ENCODE measurements at places on chromosomes 5 and 9. TPM values are rescaled to one million over a fixed set of nuclear protein-coding genes. Genes with fewer than 3 reads are reported as not detected.

DNA sequence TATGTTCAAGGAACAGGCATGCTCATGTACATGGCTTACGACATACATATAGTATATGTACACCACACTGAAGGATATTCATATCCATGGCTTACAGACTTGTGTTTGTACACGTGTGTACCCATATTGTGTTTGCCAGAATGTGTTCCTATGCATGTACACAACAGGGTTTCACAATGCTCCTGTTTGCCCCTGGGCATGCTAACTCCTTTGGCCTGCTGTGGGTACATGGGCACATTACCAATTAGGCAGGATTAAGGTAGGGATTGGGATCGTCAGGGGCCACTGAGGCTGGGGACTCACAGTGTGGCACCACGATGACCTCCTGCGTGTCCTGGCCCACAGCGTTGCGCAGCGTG lies 26.2 kb downstream of the PDGFRB start:
- no peak for DNase-seq

DNA sequence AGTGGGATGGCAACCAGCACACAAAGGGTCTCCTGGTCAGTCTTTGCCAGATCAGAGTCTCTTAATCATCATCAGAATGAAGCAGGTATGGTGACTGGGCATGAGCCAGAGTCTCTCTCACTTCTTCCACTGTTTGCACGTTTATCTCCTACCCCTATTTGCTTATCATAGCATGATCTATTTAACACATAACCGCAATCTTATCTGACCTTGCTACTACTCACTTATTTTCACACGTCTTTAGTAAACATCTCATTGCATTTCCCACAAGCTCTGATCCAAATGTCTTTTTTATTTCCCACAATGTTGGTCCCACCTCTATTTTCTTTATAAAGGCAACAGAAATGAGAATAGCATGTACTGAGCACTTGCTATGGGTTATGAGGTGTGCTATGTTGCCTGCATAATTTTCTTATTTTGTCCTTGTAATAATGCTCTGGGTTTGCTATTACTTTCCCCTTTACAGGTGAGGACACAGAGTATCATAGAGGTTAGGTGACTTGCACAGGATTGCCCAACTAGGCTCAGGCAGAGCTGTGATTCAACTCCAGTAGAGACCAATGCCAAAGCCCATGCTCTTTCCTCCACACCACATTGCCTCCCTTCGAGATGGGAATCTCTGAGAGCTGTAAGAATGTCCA lies 39.7 kb upstream of the IL7R start:
- DNase-seq, result no peak

DNA sequence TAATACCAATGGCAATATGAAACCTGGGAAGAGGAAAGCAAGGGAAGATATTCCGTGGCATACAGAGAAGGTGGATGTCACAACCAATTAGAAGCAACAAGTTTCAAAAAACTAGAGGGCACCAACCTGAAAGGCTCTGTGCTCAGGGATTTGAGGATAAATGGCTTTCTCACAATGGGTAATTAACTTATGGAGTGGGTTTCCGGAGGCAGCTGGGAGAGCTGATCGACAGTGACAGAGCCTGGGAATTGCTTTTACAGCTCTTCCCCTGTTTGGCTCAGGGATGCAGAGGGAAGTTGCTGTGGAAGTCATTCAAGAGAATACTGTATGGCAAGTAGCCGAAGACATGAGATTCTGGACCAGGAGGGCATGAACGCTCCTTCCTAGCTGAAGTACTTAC lies 237.0 kb downstream of the KIF4B start:
- no peak for DNase-seq

The PAX5 gene
- total RNA-seq, result 18.1 TPM

The MAP1B gene
- total RNA-seq, result 256 TPM

GRCh38 chr9:111176511-111176910 lies 138.2 kb upstream of the LPAR1 start:
- DNase-seq, result no peak

DNA sequence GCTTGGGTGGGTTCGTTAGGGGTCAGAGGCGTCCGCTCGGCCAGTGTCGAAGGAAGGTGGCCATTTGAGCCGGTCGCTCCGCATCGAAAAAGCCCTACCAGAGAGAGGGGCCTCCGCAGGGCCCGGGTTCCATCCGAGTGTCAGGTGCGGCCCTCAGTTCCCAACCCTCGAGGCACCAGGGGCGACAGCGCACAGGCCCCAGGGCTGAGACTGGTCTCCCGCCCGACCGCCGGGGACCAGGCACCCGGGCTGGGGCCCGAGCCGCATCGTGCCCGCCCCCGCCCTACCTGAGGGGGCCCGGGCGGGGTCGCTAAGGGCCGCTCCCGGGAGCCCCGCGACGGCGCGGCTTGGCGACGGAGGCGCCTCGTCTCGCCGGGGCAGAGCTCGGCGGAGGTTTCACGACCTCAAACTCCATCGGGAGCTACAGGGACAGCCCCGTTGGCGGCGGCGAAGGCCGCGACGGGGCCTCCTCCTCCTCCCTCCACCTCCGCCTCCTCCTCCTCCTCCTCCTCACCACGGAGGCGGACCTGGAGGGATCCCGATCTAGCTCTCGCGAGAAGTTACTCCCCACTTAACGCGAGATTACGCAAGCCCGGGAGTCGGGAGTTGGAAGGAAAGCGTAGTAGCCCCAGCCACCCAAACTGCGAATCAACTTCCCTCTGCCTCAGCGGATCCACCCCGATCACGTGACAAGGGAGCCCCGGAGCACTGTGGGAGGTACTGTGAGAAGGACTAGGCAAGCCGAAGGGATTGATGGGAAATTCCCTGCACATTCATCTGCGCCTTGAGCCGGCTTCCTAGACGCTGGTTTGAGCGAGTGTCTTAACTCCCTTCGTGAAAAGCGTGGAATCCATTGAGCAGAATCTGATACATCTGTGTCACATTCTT lies at the start of gene RC3H2:
TSS of gene RC3H2 (minus strand) at position 537 of the 888 bp plus-strand sequence. CDS start 7,850 bp downstream, outside the sequence.
- DNase-seq, result peak; percentile 96

DNA sequence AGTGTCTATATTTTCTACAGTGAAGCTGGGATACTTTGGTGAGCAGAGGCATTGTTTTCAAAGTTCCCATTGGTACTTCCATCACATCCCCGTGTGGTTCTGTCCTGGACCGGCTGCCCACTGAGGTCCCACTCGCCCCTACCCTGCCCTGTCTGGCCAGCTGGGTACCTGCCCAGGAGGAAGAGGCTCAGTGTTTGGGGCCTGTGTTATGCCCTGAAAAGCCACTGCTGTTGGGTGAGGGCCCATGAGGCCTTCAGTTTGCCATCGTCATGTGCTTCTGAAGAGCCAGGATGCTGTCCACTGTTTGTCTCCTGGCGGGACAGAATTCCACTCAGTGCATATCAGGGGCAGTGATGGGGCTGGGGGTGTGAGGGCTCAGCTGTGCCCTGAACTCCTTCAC lies 2.6 kb upstream of the CEP72 start:
- no peak for DNase-seq

- DNase-seq, result no peak
Measured at GRCh38 chr5:1504617-1505016, 19.1 kb downstream of the LPCAT1 start.

The FOXD4L6 gene
- 0.48 TPM for total RNA-seq

The TMC1 gene
- total RNA-seq, result 0.33 TPM

DNA sequence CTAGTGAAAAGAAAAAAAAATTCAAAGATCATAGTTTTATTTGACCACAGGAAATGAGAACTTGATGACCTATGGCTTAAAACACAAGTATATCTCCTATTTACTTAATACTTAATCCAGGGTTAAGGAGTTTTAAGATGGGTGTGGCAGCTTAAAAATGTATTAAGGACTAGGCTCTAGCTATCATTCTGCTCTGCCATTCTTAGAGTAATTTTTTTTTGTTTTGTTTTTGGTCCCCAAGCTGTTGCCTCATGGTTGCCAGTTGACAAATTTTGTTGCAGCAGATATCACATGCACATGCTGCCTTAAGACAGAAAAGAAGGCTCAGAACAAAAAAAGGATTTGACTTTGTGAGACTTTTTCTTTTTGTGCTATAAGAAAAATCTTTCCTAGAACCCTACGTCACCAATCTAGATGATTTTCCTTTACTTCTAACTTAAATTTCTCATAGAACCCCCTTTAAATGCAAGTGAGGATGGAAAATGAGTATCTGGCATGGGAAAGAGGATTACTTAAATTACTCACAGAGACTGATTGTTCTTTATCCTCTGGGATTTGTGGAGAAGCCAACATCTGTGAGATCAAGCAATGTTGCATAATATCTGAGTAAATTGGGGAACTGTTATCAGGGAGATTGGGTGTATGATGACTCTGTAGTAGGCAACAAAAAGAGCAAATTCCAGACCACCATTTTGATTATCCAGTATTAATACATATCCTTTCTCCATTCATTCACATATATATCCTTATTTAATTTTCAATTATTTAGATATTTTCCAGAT lies 364.7 kb upstream of the CD180 start:
- DNase-seq, result no peak

The SHISAL2B gene
- total RNA-seq, result 0.55 TPM

The SLC6A7 gene
- total RNA-seq, result not detected

DNA sequence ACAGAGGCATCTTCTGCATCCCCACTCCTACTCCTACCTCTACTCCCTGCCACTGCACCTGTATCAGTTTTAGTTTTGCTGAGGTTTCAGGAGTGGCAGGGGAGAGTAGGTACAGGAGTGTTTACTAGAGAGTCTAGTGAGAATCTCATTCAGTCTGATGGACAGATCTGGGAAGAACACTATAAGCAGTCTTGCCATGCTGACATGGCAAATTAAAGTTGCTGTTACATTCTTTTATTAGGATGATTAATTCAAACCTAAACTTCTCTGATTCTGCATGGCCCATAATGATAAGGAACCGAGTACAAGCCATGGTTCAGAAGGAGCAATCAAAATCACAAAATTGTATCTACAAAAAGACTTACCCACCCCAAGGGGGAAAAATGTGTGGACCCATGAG lies 7.4 kb downstream of the ARSK start:
- no peak for DNase-seq

DNA sequence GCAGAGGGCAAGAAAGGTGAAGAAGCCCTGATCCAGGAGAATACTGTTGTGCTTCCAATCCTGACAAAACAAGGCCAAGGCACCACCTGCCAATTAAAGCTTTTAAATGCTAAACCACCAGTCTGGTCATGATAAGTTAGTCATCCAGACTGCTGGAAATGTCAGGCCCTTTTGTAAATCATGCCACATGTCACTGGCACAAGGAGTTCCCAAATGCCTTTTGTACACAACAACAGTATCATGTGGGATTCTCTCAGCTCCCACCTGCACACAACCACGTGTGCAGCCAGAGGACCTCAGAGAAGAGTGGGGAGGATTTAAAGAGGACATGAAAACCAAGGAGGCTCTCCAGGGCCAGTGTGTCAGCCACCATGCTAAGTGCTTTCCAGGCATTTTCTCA lies 99.3 kb downstream of the CDK5RAP2 start:
- DNase-seq, result no peak

DNA sequence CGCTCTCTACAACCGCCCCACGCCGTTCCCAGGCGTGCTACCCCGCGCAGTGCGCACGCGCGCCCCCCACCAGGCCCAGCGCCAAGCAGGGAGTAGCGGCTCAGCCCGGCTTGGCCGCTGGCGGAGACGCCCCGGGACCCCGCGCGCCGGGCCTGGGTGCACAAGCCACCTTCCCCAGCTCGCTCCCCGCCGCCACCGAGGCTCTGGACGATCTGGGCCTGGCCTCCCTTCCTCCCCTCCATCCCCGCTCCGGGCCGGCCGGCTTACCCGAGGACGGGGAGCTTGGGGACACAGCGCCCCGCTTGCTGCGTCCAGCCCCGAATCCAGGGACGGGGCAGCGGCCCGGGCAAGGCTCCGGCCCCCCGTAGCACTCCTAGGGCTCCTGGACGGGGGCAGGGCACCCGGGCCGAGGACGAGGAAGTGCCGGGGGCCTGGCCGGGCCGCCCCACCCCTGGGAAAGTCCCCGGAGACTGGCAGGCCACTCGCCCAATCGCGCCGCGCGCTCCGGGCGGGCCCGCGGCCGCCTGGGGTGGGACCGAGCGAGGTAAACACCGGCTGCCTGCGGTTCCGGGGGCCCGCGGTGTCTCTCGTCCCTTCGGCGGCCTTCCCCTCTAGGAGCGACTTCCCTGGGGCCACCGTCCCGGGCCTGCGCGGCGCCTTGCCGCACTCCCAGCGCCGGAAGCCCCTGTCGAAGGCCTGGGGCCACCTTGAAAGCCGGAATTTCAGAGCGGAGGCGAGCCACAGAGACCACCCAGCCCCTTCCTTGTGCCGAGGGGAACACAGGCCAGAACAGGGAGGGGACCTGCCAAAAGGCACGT lies at the start of gene TNIP1:
TSS of gene TNIP1 (minus strand) at position 422 of the 818 bp plus-strand sequence. CDS start 15,939 bp downstream, outside the sequence.
- DNase-seq, result peak; percentile 77

DNA sequence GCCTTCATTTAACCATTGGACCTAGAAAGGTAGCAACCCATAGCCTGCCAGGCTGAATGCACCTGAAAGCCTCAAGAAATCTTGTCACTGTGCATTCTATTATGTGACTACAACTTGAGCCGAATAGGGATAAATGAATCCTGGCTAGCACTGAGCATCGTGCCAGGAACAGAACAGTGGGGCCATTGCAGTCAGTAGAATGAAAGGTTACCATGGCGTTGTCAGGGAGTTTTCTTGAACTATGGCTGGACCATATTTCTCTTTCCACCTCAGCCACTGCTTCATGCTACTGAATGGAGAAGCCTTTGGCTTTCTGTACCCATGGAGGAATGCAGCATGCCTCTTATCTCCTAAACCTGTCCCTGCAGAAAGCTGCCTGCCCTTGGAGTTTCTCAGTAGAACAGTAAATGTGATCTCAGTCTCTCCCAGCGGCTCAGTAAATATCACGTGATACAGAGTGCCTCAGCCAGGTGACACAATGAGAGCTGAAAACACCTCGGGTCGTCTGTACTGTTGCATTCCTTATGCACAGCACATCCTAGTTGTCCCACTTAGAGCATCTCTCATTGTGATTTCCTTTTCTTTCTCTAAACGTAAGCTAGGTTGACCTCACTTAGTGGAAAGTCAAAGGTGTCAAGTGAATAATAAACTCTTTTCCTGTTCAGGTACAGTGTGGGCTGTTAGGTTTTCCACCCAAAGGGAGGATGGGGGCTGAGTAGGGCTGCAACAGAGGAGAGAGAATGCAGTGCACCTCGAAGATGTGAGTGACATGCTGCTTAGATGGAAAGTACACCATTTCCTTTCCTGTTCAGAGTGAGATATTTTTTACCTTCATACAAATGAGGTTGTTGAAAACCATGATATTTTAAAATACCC lies 115.3 kb downstream of the MACIR start:
- DNase-seq, result no peak

DNA sequence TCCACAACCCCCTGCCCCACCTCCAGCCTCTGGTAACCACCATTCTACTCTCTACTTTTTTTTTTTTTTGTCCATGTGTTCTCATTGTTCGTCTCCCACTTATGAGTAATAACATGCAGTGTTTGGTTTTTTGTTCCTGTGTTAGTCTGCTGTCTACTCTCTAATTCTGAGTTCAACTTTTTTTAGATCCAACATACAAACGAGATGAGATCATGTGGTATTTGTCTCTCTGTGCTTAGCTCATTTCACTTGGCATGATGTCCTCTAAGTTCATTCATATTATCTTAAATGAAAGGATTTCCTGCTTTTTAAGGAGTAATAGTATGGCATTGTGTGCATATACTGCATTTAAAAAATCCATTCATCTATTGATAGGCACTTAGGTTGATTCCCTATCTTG lies 130.9 kb downstream of the NMUR2 start:
- DNase-seq, result no peak

- DNase-seq, result no peak
Measured at GRCh38 chr9:136705564-136705963, 6.8 kb upstream of the DIPK1B start.

The C9 gene
- total RNA-seq, result not detected

- DNase-seq, result no peak
Measured at GRCh38 chr5:14896131-14896530, 24.6 kb upstream of the ANKH start.

The LHFPL2 gene
- total RNA-seq, result 15.0 TPM

GRCh38 chr5:65078331-65078730 lies 309.6 kb downstream of the CWC27 start:
- DNase-seq, result no peak

The MOB3B gene
- total RNA-seq, result 21.8 TPM

All from neural crest cell (in vitro differentiated cells).